ENCODE measurements at places on chromosomes 2 and 18.

DNA sequence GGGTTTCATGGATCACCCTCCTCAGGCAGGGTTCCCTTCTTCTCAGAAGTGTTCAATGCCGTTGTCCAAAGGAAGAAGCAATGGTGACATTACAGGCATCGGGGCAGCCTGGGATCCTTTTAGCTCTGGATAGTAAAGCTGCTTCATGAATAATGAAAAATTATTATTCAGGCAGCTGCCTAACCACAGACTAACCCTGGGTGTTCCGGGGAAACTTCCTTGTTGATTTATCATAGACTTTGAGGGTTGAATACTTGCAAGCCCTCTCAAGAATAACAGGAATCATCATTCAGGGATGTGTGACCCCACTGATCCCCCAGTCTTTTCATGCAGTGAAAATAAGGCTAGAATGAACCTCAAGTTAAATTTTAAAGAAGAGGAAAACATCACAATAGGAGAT lies 419.4 kb downstream of the MEIS1 start:
- peaks cover 4% of the 10 kb centered on the region for H3K4me1 ChIP-seq
- H3K27me3 ChIP-seq, result no peaks in the 10 kb centered on the region
- no peak for DNase-seq
- peak overlapping the region; percentile 40 for H3K27ac ChIP-seq
- H3K36me3 ChIP-seq, result no peaks in the 10 kb centered on the region

DNA sequence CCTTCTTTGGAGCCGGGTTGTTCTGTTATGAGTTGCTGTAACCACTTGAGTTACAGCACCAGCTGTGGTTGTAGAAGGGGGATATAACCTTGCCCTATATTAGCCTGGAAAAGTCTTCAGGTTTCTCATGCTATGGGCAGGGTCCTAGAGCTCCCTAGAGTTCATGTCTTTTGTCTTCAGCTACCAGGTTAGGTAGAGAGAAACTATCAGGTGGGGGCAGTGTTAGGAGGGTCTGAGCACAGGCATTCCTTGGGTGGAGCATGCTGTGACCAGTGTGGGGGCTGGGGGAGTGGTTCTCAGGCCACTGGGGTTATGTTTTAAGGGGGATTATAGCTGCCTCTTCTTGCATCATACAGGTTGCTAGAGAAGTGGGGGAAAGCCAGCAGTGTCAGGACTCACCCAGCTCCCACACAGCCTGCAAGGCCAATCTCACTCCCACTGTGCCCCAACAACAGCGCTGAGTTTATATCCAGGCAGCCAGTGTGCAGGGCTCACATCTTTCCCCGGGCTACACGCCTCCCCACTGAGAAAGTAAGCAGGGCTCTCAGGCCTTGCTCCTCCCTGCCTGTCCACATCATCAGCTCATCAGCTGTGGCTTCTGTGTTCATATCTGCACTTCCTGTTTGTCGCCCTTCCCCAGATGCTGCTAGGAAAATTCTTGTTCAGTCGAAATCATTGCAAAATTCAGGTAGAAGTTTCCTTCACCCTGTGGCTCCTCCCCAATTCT lies 133.8 kb upstream of the NRXN1 start:
- H3K4me3 ChIP-seq, result no peak overlapping the region
- H3K27me3 ChIP-seq, result no peaks in the 10 kb centered on the region
- no peaks in the 10 kb centered on the region for H3K4me1 ChIP-seq
- H3K27ac ChIP-seq, result no peak overlapping the region
- H3K36me3 ChIP-seq, result no peaks in the 10 kb centered on the region
- no peak for DNase-seq

GRCh38 chr2:188430705-188431104 lies 139.0 kb downstream of the GULP1 start:
- no peak overlapping the region for H3K4me3 ChIP-seq
- H3K27me3 ChIP-seq, result no peaks in the 10 kb centered on the region
- H3K4me1 ChIP-seq, result no peaks in the 10 kb centered on the region
- no peak for DNase-seq

- no peak overlapping the region for H3K27ac ChIP-seq
- H3K36me3 ChIP-seq, result no peaks in the 10 kb centered on the region
- no peak for DNase-seq
These were observed 54.9 kb upstream of the CRIM1 start for GRCh38 chr2:36300697-36301096.

- H3K4me3 ChIP-seq, result no peak overlapping the region
- no peaks in the 10 kb centered on the region for H3K27me3 ChIP-seq
- no peak overlapping the region for H3K27ac ChIP-seq
- H3K36me3 ChIP-seq, result no peaks in the 10 kb centered on the region
- H3K4me1 ChIP-seq, result no peaks in the 10 kb centered on the region
These were observed 66.2 kb downstream of the MDH1 start for GRCh38 chr2:63654959-63655358.

DNA sequence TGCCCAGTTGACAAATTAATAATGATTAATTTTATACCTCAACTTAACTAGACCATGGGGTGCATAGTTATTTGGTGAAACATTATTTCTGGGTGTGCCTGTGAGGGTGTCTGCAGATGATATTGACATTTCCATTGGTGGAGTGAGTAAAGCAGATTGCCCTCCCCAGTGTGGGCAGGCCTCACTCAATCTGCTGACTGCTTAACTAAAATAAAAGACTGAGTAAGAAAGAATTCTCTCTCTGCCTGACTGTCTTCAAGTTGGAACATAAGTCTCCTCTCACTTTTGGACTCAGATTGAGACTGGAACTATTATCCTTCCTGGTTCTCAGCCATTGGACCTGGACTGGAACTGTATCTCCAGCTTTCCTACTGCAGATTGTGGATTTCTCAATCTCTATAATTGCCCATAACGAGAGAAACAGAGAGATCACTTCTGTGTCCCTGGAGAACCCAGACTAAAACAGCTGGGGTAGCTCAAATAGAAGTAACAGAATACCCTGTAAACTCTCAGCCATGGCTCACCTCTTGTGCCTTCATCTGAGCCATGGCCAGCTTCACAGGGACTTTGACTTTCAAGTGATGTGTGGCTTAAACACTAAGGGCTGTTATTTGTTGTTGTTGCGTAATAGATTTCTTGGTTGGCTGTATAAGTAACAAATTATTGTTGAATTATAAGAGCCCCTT lies 575.3 kb upstream of the RAB6C start:
- no peaks in the 10 kb centered on the region for H3K36me3 ChIP-seq
- no peaks in the 10 kb centered on the region for H3K27me3 ChIP-seq
- no peak for DNase-seq
- no peak overlapping the region for H3K27ac ChIP-seq
- no peaks in the 10 kb centered on the region for H3K4me1 ChIP-seq
- H3K4me3 ChIP-seq, result no peak overlapping the region

DNA sequence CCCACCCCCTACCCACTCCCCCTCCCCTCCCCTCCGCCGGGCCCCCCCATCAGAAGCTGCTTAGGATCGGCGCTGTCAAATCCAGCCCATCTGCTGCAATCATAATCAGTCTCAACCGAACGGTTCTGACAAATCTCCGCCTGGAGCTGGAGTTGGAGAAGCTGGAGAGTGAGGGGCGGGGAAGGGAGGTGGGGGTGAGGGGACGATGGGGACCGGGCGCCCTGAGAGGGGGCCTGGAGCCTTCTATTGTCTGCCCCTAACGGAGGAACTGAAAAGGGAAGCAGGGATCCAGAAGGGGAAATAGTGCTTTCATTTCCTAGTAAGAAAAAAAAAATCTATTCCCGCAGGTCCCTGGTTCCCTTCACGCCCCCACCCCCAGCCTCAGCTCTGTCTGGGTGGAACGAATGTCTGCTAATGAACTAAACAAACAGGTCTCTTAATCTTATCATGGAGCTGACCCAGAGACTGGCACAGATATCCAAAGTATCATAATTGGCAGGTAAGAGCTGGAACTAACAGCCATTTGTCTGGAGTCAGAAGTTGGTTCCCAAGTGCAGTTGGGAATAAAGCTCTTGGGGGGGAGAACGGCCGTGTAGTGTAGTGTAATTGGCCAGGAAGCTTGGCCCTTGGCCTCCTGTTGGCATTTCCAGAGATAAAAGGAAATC lies 301.2 kb downstream of the NCKAP5 start:
- H3K27me3 ChIP-seq, result peaks cover 19% of the 10 kb centered on the region
- DNase-seq, result no peak
- H3K27ac ChIP-seq, result no peak overlapping the region
- H3K4me3 ChIP-seq, result peak overlapping the region; percentile 42

DNA sequence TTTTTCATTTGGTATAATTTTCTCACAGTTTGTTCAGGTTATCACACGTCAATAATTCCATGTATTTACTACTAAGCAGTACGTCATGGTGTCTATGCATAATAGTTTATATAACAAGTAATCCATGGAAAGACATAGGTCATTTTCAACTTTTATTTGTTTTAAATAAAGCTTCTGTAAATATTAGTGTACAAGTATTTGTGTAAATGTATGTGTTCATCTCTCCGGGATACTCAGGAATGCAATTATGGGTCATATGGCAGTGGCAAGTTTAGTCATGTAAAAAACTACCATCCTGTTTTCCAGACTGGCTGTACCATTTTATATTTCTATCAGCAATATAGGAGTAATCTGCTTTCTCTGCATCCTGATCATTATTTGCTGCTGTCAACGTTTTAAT lies 231.1 kb upstream of the ZNF804A start:
- no peaks in the 10 kb centered on the region for H3K4me1 ChIP-seq
- no peaks in the 10 kb centered on the region for H3K27me3 ChIP-seq
- no peak for DNase-seq
- no peak overlapping the region for H3K27ac ChIP-seq
- no peak overlapping the region for H3K4me3 ChIP-seq

DNA sequence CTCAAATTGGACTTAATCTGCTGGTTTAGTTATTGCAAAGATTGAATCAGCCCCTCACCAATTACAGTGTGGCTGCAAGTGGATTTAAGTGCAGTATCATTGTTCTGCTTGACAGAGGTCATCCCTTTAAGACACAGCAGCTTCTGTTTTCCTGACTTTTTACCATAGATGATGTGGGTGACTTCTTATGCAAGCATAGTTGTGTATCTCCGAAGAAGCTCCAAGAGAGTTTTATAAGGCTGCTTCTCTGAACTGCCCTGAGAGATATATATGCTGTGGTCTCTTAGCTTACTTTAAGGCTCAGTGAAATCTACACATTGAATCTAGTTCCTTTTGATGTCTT lies 3.5 kb downstream of the TRIB2 start:
- peaks cover 13% of the 10 kb centered on the region for H3K36me3 ChIP-seq
- no peaks in the 10 kb centered on the region for H3K4me1 ChIP-seq
